ENCODE measurements at places on chromosomes 3 and 15.

- DNase-seq: no peak
Observed at GRCh38 chr3:111737047-111737705, 121.9 kb upstream of the PHLDB2 start.

GRCh38 chr3:161275919-161276318 is 54.8 kb downstream of the NMD3 start:
- DNase-seq: no peak

DNA sequence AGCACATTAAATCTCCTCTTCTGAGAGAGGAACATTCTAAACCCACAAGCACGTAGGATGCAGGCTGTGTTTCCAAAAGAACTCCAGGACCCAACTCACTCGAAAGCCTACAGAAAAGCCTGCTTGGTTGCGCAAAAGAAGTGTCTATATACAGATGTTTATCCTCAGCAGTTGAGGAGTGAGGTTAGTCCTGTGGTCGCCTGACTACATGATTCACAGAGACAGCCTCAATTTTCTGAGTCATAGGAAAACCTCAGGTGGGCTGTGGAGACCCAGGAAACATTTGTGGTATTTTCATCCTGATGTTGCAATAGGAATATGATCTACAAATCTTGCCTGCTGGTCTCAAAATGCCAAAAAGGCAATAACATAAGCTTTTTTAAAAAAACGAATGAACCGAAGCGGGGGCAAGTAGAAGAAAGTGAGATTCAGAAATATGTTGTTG is 183.8 kb upstream of the THRB start:
- DNase-seq: no peak

DNA sequence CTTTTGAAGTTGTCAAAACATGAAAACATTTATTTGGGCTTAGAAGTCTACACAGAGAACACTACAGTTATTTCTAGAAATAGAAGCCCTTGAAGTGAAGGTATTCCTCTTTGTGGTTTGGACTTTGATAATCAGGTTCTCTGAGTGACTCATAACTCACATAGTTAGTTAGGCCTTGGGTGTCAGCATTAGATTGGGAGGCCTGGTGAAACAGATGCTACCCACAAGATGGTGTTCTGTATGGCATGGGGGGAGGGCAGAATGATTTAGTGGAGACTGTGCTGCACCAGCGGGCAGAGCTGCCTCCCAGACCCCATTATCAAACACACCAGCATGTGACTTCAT is 108.9 kb upstream of the ETV5 start:
- DNase-seq: no peak

DNA sequence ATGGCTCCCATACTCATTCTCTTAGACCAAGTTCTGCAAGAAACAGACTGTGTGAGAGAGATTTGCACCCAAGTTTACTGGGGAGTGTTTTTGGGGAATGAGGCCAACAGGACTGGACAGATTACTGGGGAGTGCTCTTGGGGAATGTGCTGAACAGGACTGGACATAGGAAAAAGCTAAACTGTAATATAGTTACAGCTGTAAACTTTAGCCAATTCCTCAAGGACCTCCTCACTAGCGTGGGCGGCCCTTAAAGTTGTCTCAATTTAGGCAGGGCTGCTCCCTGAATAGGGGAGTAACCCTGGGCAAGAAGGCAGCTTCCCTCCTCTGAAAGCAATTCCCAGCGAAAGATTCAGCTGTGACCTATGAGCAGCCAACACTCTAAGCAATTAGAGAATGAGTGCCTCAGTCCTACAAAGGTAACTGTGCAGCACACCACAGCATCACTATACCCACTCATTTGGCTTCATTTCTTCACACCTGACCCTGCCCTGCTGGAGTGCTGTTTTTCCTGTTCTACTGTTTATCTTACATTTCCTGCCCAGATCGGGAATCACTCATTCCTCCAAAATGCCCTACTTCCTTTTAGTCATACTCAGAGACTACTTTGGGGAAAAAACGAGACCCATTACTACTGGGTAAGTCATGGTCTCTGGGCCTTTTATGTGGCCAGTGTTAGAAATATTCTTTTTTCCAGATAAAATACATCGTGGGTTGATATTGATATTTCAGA is 41.3 kb upstream of the TRIM42 start:
- no peak for DNase-seq

DNA sequence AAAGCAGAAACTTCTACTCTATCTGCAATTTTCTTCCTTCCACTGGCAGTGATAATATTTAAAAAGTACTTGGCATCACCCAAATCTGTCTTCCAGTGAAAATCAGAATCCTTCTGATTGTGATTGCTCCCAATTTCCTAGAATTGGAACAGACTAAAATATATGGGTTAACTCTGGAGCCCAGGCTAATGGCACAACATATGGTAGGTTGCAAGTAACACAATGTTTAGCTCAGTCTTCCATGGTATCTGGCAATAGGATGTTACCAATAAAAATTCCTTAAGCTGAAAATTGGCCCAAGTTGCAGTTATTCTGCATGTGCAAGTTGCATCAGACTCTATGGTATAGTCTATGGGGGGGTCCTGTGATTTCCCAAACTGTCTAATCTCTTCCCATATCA is 273.5 kb upstream of the ADAMTS9 start:
- DNase-seq: no peak

GRCh38 chr3:63908081-63908736 is 4.0 kb downstream of the SCAANT1 start:
- DNase-seq: no peak

DNA sequence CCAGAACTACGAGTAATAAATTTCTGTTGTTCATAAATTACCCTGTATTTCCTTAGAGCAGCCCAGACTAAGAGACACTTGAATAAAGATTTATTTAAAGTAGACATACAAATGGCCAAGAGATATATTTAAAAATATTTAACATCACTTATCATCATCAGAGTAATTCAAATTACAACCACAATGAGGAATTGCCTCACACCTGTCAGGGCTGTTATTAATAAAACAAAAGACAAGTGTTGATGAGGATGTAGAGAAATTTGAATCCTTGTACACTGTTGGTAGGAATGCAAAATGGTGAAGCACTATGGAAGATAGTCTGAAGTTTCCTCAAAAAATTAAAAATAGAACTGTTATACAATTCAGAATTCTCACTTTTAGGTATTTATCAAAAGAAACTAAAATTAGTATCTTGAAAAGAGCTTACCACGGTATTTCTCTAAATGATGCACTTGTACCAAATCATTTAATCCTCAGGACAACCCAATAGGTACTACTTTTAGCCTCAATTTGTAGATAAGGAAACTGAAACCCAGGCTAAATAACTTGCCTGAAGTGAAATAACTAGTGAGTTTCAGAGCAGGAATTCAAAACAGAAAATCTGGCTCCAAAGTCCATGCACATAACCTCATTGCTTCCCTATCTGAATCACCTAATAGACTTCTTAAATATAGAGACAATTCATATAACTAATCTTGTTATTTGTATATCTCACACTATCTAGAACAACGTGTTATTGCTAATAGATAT is 69.4 kb downstream of the ZBTB20 start:
- DNase-seq: no peak

DNA sequence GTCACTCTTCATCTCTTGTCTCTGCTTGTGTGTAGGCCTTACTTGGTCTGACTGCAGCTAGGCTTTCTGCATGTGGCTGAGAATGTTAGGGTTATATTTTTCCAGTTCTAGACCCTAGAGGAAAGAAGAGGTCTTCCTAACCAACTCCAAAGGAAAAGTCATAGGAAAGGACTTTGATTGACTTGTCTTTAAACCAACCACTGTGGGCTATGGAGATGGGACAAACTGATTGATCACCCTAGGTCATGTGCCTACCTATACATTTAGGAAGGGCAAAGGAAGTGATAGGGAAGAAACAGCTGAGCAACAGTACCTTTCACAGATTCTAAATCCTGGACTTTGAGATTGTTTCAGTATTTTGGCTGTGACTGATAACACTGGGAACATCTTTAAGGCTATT is 16.5 kb upstream of the TBC1D23 start:
- DNase-seq: no peak

DNA sequence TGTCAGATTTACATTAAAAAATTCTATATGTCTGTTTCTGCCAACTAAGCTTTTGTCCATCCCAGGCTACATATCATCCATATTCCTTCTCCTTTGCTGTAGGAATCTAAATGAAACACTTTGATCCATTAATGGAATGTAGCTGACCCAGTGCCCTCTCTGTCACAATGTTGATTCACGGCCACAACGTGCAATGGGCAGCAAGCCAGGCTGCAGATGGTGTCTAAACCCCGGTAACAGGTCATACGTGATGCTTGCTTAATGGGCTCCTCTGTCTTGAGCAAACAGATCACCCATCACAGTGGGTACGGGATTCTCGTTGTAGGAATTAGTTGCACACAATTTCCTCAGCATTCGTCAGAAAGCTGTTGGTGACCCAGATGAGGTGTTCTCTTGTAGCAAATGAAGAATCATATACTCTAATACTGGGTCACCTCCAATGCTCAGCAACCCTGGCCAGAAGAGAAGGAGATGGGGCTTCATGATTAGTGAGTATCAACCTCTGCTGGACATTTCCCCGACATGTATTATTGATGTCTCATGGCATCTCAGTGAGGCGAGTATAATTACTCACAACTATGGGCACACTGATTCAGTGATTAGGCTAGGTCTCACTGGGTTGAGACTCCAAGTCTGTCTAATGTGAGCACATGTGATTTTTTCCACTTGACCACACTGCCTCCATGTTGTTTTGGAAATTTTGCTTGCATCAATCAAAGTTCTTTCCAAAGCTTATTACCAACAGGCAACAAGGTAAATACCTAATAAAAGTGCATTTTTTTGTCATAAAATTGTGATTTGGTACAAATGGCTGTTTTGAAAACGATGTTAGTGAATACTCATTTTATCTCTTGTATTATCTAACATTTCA is 12.9 kb upstream of the DCBLD2 start:
- no peak for DNase-seq

DNA sequence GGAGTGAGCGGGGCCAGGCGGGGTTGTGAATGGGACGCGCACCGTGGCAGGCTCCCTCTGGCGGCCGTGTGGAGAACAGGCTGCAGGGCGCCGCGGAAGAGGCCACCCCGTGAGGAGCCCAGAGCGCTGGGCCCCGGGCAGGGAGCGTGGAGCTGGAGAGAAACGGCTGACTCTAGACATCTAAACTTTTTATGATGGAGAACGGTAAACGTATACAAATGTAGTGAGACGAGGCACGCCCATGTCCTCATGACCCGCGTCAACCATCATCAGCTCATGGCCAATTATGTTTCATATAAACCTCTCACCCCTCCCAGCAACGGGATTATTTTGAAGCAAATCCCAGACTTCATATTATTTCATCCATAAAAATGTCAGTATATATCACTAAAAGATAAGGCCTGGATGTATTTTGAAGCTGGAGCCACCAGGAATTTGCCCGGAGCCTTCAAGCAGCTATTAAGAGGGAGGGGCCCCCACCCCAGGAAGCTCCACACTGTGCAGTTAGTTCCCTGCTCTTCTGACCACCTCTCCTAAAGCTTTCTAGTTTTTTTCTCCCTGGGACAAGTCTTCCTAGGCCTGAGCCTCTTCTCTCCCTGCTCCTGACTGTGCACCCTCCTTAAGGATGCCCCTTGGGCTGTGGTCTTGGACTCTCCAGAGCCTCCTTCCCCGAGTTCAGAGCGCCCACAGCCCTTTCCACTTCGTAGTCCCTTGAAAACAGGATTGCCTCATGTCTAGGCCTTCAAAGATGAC is 149.5 kb downstream of the SMAD6 start:
- peak; percentile 49 for DNase-seq

DNA sequence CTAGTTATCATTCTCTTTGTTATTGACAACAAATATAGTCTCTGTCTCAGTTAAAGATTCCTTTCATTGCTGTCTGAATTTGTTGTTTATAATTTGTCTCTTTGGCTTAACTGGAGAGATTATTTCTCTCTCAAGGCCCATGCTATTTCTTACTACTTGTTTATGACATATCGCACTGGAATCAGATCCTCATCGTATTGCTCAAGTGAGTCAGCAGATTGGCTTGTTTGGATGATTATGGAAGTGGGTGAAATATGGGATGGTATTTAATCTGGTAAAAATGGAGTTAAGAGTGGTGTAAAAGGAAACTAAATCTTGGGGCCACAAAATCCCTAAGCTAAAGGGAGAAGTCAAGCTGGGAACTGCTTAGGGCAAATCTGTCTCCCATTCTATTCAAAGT is 613.1 kb downstream of the SI start:
- DNase-seq: no peak

DNA sequence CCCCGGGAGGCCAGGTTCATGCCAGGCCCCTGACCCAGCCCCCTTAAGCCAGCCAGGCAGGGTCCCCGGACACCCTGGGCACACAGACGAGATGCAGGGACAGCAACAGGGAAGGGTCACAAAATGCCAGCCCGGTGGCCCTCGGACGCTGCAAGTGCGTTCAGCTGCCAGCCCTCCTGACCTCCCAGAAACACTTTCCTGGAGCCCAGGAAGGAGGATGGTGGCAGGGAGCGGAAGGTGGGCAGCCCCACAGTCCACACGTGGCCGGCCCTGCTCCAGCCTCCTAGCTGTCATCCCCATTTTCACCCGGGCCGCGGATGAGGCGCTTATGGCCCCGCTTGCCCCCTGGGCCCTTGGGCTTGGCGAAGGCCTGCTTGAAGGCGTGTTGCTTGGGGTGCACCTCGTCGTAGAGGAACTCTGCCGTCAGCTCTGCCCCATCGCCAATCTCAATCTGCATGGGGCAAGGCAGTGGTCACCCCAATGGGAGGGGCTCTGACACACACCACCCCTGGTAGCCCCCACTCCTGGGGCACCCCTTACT is 3.4 kb upstream of the TLR9 start:
- DNase-seq: no peak

GRCh38 chr3:120909602-120909878 is 1.5 kb downstream of the STXBP5L start:
- DNase-seq: no peak
